ENCODE measurements at places on chromosomes 1 and 21.

GRCh38 chr1:34029954-34030353 lies 135.1 kb downstream of the CSMD2 start:
- H3K4me1 ChIP-seq, result no peaks in the 10 kb centered on the region
- no peaks in the 10 kb centered on the region for H3K36me3 ChIP-seq
- DNase-seq, result no peak
- H3K4me3 ChIP-seq, result no peak overlapping the region

GRCh38 chr1:104804147-104804546 lies 1054.4 kb downstream of the AMY1C start:
- no peaks in the 10 kb centered on the region for H3K36me3 ChIP-seq
- H3K27ac ChIP-seq, result no peak overlapping the region
- H3K27me3 ChIP-seq, result no peaks in the 10 kb centered on the region
- H3K4me1 ChIP-seq, result no peaks in the 10 kb centered on the region

DNA sequence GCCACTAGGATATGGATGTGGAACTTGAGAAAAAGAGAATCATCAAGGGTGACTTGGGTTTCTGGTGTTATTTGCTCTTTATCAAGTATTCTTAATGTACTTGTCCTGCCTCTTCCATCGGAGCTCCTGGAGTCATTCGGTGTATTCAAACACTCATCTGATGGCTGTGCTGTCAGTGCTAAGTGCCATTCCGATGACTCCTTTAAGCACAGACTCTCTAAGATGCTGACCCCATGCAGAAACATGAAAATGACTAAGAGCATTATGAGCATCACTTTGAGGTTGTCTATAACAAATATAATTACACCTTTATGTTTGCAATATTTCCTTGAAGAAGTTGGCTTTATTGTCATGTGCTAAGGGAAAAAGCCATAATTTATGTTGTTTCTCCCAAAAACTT lies 11.3 kb upstream of the RPL5 start:
- no peaks in the 10 kb centered on the region for H3K36me3 ChIP-seq
- H3K27me3 ChIP-seq, result no peaks in the 10 kb centered on the region
- H3K4me1 ChIP-seq, result peaks cover 5% of the 10 kb centered on the region
- H3K27ac ChIP-seq, result no peak overlapping the region

DNA sequence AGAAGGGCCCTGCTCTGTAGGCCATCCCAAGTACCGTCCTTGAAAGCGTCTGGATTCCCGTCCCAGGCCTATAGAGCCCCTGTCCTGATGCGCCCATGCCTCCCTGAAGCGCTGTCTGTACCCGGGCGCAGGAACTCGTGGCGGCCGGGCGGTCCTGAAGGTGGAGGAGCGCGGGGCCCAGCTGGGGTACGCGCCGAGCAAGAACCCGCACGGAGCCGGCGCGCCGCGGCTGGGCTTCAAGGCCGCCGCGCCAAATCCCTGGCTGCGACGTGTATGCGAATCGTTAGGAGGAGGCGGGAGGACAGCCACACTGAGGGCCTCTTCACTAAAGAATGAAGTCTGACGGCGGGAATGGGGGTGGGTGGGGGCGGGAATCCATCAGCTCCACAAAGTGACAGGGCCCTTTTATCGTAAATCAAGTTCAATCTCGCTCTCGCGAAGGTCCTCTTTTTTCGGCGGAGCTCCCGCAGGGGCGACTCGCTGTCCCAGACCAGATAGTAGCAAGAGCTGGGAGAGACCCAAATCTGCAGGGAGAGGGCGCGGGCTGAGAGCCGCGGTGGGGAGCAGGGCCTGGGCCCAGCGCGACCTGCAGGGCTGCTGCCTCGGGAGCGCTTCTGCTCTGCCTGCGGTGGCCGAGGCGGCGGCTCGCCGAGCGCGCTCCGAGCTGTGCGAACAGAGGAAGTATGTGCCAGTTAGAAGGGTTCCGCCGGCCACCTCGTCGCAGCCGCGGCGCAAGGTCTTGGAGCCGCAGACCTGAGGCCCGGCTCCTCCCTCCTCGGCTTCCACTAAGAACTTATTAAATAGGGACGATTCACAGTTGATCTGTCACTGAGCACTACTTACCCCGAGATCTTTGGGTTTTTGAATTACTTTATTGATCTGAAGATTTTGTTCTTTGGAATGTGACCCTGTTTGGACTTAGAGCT lies 10.4 kb downstream of the BARHL2 start:
- peaks cover 56% of the 10 kb centered on the region for H3K27me3 ChIP-seq
- no peaks in the 10 kb centered on the region for H3K36me3 ChIP-seq
- H3K4me1 ChIP-seq, result no peaks in the 10 kb centered on the region
- DNase-seq, result no peak

DNA sequence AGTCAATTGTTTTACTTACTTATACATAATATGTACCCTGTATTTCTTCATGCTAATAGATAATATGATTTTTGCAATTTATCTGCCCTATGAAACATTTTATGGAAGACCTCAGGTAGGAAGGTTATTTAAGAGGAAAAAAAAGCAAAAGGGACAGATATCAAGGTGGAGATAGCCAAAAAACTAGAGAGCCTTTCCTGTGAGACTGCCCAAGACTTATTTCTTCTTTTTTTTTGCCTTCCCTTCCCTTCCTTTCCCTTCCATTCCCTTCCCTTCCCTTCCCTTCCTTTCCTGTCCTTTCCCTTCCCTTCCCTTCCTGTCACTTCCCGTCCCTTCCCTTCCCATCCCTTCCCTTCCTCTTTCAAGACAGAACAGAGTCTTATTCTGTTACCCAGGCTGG lies 80.6 kb upstream of the HMCN1 start:
- no peak for DNase-seq
- no peak overlapping the region for H3K27ac ChIP-seq
- H3K36me3 ChIP-seq, result no peaks in the 10 kb centered on the region
- H3K4me3 ChIP-seq, result no peak overlapping the region
- no peaks in the 10 kb centered on the region for H3K4me1 ChIP-seq

DNA sequence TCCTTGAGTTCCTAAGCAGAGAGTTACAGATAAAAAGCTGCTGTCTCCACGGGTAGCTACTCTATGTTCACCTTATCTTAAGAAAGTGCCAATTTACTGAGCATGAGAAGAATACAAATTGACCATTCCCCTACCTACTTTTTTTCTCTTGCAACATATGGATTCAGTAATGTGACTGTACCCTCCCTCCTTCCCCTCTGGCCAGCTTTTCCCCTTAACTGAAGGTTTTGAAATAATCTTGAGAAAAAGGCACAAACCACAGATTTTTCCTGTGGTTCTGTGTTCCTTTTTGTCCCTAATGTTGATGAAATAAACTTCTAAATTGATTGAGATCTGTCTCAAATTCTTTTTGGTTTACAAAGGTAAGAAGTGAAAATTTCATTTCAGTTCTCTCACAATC lies 2.6 kb upstream of the CD2 start:
- no peak overlapping the region for H3K4me3 ChIP-seq
- DNase-seq, result no peak
- no peaks in the 10 kb centered on the region for H3K36me3 ChIP-seq
- H3K27ac ChIP-seq, result no peak overlapping the region
- H3K27me3 ChIP-seq, result no peaks in the 10 kb centered on the region
